ENCODE measurements at places on chromosomes 5 and 9. TPM values are rescaled to one million over a fixed set of nuclear protein-coding genes. Genes with fewer than 3 reads are reported as not detected.

The C9orf153 gene
- 1.1 TPM for total RNA-seq

The LCN9 gene
- total RNA-seq, result not detected

The SLIT3 gene
- 29.4 TPM for total RNA-seq

The SLCO6A1 gene
- total RNA-seq, result not detected

The ABHD17B gene
- total RNA-seq, result 47.5 TPM

The CAVIN4 gene
- 2.4 TPM for total RNA-seq

The PLPP7 gene
- total RNA-seq, result 6.1 TPM
